ENCODE measurements at places on chromosomes 11 and 22.

GRCh38 chr11:79232346-79232745 is 208.5 kb downstream of the TENM4 start:
- H3K27ac ChIP-seq, result no peak overlapping the region
- H3K4me3 ChIP-seq, result no peak overlapping the region
- H3K27me3 ChIP-seq, result no peaks in the 10 kb centered on the region
- H3K36me3 ChIP-seq, result no peaks in the 10 kb centered on the region

GRCh38 chr11:117620659-117621058 is 176.4 kb downstream of the DSCAML1 start:
- no peaks in the 10 kb centered on the region for H3K4me1 ChIP-seq
- no peak for DNase-seq
- no peak overlapping the region for H3K27ac ChIP-seq
- H3K27me3 ChIP-seq, result no peaks in the 10 kb centered on the region
- H3K36me3 ChIP-seq, result no peaks in the 10 kb centered on the region

- H3K36me3 ChIP-seq, result no peaks in the 10 kb centered on the region
- H3K27ac ChIP-seq, result no peak overlapping the region
- no peak overlapping the region for H3K4me3 ChIP-seq
- DNase-seq, result no peak
- H3K27me3 ChIP-seq, result no peaks in the 10 kb centered on the region
- H3K4me1 ChIP-seq, result no peaks in the 10 kb centered on the region
Measured at GRCh38 chr11:5153574-5154431, 754 bp downstream of the OR52A1 start.

- H3K27me3 ChIP-seq, result no peaks in the 10 kb centered on the region
- H3K36me3 ChIP-seq, result peaks cover 10% of the 10 kb centered on the region
Measured at GRCh38 chr11:47327025-47327424, 25.5 kb downstream of the MYBPC3 start.

DNA sequence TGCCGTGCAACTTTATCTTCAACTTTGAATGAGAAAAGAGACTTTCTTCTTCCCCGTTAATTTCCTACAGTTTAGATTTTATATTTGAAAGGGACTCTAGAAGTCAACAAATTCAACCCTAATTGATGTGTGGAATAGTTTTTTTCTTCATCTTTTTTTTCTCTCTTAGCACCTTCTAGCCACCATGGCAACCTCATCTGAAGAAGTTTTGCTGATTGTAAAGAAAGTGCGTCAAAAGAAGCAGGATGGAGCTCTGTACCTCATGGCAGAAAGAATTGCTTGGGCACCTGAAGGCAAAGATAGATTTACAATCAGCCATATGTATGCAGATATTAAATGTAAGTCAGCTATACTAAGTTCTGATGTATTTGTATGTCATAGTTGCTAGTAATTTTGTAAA is 10.5 kb downstream of the GTF2H1 start:
- peaks cover 13% of the 10 kb centered on the region for H3K36me3 ChIP-seq
- no peak for DNase-seq
- H3K4me3 ChIP-seq, result no peak overlapping the region
- no peak overlapping the region for H3K27ac ChIP-seq
- H3K27me3 ChIP-seq, result no peaks in the 10 kb centered on the region

GRCh38 chr11:17260020-17260419 is 16.5 kb upstream of the NUCB2 start:
- no peak overlapping the region for H3K27ac ChIP-seq
- peaks cover 23% of the 10 kb centered on the region for H3K4me1 ChIP-seq
- H3K4me3 ChIP-seq, result no peak overlapping the region
- no peaks in the 10 kb centered on the region for H3K36me3 ChIP-seq
- H3K27me3 ChIP-seq, result no peaks in the 10 kb centered on the region
- no peak for DNase-seq

- H3K36me3 ChIP-seq, result no peaks in the 10 kb centered on the region
- H3K27ac ChIP-seq, result no peak overlapping the region
- no peak for DNase-seq
- no peaks in the 10 kb centered on the region for H3K27me3 ChIP-seq
- no peaks in the 10 kb centered on the region for H3K4me1 ChIP-seq
Measured at GRCh38 chr11:10030122-10030490, 263.9 kb downstream of the SBF2 start.

DNA sequence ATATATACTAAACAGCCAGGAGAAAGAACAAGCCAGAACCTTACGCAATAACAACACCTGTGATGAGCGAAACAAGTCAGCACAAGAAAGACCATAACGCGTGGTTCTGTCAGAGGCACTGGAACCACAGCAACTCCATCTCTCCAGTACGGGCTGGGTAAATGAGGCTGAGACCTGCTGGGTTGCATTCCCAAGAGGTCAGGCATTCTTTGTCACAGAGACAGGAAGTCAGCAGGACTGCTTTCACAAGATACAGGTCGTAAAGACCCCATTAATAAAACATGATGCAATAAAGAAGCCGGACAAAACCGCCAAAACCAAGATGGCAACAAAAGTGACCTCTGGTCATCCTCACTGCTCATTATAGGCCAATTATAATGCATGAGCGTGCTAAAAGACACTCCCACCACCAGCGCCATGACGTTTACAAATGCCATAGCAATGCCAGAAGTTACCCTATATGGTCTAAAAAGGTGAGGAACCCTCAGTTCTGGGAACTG is 21.7 kb downstream of the TPST2 start:
- H3K27me3 ChIP-seq, result no peaks in the 10 kb centered on the region
- H3K4me3 ChIP-seq, result no peak overlapping the region
- no peak overlapping the region for H3K27ac ChIP-seq
- H3K4me1 ChIP-seq, result no peaks in the 10 kb centered on the region
- H3K36me3 ChIP-seq, result peaks cover 8% of the 10 kb centered on the region
